ENCODE measurements at places on chromosomes 11 and 22.

DNA sequence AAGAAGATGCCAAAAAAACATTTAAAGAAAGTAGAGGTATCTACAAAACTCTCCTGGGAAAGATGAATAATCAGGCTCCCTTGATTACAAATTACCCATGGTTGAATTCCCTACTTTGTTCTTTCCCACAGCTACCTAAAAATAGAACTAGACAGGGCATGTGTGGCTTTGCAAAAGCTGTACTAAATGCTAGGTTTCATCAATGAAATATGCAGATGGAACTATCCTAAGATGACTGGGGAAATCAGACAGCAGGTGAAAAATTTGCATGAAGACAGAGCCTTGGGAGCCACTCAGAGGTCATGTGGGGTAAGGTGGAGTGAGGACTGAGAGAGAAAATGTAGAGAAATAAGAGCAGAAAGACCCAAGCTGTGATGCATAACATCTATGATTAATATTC, 14.7 kb downstream of the LAYN start:
- DNase-seq, result no peak

GRCh38 chr22:21937041-21937820, 15.4 kb downstream of the PPM1F start:
- no peak for DNase-seq

DNA sequence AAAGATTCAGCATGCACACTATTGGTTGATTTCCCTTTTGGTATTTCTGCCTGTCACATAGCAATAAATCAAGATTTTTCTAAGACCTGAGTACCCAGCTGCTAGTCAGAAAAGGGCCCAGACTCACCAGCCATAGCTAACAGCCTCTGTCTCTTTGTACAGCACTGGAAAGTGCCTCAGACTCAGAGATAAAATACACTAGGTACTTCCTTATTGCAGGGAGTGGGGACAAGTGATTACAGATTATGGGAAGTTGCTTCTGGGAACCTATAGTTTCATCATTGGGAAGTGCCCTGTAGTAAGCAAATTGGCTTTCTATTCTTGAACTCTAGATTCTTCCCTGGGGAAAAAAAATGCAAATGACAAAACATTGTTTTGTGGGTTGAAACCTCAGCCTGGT, at the start of gene CASP5:
Gene CASP5 (minus strand): TSS at position 166 of the 400 bp plus-strand sequence. CDS start 32 bp downstream, at position 134.
- no peak for DNase-seq

DNA sequence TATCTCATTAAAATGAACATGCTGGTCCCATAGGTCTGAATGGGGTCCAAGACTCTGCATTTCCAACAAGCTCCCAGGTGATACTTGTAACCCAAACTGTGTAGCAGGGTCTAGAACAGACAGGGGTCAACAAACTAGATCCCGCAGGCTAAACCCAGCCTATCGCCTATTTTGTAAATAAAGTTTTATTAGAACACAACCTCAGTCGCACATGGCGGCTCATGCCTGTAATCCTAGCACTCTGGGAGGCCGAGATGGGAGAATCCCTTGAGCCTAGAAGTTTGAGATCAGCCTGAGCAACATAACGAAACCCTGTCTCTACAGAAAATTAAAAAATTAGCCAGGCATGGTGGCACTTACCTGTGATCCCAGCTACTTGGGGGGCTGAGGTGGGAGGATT, 42.3 kb upstream of the HMGXB4 start:
- no peak for DNase-seq

DNA sequence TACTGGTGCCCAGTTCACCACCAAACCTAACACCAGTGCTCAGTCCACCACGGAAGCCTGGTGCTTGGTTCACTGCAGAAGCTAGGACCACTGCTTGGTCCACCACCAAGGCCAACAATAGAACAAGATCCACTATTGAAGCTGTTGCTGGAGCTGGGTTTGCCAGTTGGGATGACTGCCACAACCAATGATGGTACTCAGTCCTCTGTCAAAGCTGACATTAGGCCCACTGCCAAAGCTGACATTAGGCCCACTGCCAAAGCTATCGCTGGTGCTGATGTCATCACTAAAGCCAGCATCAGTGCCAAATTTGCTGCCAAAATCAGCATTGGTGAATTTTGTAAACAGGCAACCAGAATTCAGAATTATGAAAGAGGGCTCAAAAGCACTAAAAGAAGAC, 1850.2 kb upstream of the RAG2 start:
- DNase-seq, result no peak

- DNase-seq, result no peak
These were observed 584 bp downstream of the NOX4 start for GRCh38 chr11:89490602-89490980.

DNA sequence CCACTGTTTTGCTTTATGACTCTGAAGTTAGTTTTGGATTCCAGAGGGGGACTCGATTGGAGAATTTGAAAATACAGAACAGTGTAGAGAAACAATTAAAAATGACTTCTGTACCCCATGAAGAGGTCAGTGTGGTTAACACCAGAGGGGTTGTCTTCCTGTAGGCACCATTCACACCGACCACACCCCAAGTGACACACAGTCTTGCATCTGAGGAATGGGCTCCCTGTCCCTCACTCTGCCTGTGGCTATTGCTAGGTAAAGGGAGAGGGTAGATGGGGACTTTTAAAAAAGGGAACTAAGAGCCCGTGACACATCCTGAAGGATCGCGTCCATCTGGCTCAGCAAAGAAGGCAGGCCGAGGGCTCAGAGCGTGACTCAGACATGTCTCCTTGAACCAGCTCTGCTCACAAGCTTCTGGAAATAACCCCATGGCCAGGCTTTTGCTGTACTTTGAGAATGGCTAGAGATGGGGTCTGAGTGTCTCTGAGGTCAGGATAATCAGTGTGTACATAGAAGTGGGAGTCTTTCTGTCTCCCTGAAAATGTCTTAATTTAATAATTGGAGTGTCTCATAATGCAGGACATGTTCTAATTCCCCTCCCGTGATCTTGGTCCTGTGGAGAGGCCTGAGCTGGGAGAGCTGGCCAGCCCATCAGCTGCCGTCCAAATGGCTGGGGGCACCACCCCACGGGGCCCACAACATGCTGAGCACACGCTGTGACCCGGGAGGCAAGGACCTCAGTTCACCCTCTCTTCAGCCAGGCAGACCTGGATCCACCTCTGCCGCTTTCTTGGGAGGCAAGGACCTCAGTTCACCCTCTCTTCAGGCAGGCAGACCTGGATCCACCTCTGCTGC, 39.3 kb downstream of the SGSM1 start:
- no peak for DNase-seq

DNA sequence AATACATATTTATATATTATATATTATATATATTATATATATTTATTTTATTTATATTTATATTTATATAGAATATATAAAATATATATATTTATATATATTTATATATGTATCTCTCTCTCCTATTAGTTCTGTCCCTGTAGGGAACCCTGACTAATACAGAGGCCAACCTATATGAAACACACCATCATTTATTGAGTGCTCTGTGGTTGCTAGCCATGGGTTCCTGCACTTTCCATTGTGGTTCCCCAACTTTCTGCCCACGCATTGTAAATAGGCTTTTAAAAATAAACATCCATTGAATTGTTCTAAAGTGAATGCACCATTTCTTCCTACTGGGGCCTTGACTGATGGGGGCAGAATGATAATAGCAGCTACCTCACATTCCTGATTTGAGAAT, 93.8 kb upstream of the SESN3 start:
- no peak for DNase-seq

DNA sequence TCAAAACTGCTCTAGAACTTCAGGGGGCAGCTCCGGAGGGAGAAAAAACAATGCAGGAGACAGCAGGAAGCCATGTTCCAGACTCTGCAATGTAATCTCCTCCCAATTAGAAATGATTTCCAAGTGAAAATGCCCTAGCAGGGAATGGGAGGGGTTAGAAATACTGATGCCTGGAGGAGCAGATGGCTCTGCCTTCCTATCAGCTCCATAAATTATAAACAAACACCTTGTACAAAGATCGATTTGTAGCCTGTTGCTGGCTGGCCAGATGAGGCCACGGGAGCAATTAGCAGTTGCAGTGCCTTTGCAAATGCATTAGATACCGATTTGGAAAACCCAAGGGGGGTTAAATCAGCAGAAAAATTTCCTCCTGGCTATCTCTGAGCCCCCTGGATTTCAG, 46.6 kb upstream of the CHRM4 start:
- DNase-seq, result no peak

DNA sequence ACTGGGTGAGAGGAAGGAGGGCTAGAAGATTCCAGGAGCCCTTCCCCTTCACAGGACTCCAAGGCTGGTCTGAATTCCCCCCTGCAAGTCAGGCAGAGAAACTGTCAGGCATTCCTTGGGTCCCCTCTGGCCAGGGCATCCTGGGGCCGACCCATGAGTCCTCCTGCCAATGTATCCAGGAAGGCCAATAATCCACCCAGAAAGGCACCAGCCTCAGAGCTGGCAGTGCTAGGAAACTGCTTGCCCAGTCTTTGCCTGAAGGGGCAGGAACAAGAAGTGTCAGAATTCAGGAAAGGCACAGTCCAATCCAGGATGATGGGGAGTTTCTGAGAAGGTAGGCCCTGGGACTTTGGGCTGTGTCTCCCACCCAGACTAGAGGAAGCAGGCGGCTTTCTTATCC, 41.0 kb downstream of the BUD13 start:
- no peak for DNase-seq

DNA sequence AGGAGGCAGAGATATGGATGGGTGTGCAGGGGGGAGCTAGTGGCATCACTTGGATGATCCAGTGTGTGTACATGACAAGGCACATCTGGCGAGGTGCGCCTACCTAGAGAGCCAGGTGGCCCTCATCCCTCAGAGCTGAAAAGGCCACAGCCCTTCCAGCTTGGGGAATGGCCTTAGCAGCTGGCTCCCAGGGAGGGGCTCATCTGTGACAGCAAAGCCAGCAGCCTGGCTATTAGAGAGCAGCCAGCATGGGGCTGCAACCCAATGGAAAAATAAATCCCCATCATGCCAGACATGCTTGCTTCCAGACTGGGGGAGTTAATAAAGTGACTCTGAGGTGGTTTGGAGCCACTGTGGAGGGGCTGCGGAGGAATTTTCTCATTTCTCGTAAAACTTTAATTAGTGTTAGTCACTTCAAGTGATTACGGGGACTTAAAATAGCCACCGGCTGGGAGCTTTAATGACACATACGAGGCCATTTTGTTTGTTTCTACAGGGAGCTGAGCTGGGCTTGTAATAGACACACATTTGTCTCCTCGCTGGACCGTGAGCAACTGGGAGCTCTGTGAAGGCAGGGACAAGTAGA, 111.2 kb upstream of the ALX4 start:
- DNase-seq, result no peak

GRCh38 chr11:119778391-119779194, 49.6 kb upstream of the NECTIN1 start:
- DNase-seq, result no peak

DNA sequence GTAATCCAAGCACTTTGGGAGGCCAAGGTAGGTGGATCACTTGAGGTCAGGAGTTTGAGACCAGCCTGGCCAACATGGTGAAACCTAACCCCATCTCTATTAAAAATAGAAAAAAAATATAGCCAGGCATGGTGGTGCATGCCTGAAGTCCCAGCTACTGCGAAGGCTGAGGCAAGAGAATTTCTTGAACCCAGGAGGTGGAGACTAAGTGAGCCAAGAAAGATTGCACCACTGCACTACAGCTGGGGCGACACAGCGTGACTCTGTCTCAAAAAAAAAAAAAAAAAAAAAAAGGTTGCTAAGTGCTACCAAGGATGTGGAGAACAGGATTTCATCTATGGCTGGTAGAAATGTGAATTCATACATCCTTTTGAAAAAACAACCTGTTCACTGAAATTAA, 36.6 kb downstream of the ATG16L2 start:
- no peak for DNase-seq

DNA sequence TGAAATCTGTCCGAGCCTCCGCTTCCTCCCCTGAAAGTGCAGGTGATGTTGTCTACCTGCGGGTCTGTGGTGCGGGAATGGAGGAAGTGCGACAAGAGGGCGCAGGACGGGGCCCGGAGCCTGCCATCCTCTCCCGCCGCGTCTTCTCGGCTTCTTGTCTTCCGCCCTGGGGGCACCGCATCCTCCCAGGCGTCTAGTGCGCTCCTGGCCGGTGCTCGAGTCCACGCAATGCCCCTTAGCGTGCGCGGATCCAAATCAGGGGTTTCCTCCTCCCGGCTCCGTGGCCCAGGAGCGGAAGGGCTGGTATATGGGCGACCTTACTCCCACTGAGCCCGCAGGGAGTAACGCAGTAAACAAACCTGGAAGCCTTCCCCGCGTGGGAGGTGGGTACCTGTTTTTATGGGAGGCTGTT, 405 bp downstream of the SFI1 start:
- DNase-seq, result no peak

DNA sequence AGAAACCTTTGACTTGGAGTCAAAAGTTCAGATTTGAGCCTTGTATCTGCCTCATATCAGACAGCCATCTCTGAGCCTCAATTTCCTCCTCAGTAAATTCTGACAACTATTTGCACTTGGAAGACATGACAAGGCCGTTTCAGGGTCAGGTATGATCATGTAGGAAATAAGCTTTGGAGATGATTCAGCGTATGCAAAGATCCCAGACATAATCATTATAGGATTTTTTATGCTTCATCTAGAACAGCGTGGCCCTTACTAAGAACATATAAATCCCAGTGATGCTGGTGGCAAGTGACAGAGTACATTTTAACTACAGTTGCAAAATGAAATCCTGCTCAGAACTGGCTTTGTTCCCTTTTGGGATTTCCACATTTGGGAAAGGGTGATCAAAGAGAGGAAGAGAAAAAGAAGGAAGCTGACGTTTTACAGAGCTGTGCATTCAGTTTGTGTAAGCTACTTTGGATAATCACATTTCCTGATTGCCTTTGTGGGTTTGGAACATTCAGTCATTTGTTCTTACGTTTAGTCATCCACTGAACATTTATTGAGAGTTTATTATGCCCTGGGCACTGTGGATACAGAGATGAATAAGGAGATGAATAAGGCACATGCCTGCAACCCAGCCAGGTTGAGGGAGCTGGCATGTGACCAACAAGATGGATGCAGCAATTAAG, 81.9 kb upstream of the HEPHL1 start:
- DNase-seq, result no peak

DNA sequence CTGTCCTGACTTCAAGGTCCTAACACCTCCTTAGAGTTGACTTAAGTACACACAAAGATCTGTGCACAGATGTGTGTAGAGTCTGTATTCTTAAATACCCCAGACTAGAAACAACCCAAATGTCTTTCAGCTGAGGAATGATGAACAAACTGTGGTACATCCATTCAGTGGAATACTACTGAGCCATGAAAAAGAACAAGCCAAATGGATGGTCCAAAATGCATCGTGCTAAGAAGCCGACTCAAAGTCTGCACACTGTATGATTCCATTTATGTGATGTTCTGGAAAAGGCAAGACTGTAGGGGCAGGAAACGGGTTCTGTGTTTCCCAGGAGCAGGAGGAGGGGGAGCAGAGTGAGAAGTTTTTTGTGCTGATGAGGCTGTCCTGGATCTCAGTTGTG, 56.7 kb upstream of the LINC01488 start:
- no peak for DNase-seq

- DNase-seq, result no peak
These were observed 183.9 kb downstream of the CEP164 start for GRCh38 chr11:117511483-117511930.

- DNase-seq, result no peak
These were observed at the start of gene ALDH3B1 for GRCh38 chr11:68010090-68011041. Gene ALDH3B1 (plus strand): TSS chr11:68010327. CDS start chr11:68015298, 4,971 bp downstream.
